T-helper 1 cell (primary cell): ENCODE measurements at places on chromosomes 6 and 20.
A peak's percentile ranks its signal among the peaks of the same experiment; 100 is the strongest.

DNA sequence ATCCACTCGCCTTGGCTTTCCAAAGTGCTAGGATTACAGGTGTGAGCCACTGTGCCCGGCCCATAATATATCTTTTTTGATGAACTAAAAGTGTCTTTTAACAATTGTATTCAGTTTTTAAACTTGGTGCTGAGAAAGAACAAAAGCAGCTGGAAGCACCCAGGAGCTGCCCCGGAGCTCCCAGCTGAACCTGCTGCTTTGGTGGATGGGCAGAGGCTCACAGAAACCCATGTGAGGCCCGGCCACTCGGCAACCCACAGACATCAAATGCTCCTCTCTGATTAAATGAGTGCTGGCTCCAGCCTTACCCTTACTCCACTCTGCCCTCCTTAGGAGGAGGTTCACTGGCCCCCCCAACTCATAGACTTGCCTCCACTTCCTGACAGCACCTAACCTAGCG lies 59.4 kb upstream of the FRMD1 start:
- no peak for DNase-seq

GRCh38 chr6:73743556-73743955 lies 47.6 kb downstream of the CD109 start:
- DNase-seq: no peak

- no peak for DNase-seq
Measured at GRCh38 chr6:38495922-38496635, 143.7 kb downstream of the BTBD9 start.

- DNase-seq: no peak
Measured at GRCh38 chr6:151493161-151493803, 535 bp upstream of the CCDC170 start.

- DNase-seq: peak; percentile 58
Measured at GRCh38 chr20:51385646-51386530, 156.6 kb downstream of the NFATC2 start.

GRCh38 chr6:13677878-13678254 lies 33.8 kb downstream of the RANBP9 start:
- DNase-seq: no peak

DNA sequence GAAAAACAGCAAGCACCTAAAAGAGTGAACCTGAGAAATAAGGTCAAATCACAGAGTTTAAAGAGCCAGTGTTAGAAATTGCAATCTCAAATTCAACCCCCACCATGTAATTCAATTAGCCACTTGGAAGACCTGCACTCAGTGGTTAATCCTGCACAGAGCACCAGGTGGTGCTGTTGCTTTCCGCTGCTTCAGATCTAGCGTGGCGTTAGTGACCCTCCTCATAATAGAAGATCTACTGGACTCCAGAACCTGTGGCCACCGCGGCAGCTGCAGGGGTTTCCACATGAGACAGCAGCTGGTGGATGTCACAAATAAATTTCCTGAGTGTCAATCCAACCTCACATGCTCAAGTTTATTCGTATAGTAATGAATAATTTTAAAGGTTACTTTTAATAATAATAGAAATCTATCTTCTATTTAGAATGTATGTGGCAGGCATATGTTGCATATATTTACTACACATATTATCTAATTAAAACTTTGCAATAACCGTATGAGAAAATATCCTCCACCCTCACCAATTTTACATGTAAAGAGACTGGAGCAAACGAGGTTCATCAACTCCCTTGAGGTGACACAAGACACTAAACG lies 84.4 kb downstream of the SYNE1 start:
- DNase-seq: no peak

DNA sequence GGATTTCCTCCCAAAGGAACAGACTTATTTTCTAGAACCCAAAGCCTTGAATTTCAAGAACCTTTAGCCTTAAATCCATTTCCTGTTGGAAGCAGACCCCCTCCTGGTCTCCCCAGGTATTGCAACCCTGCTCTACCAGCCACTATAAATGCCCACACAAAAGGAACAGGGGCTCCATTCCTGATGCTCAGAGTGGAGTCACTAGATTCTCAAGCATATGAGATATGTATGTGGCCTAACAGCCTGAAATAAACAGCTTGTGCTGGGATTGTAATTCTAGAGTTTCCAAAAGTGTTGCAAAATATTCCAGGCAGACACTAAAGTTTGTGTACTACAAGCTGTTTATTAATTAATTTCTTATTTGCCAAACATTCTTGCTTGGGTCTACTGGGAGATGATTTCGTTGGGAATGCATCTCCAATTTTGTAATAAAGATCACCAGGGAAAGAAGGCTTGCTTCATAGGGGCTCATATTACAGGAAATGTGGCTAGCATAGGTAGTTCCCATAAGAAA lies 44.8 kb downstream of the RIPOR3 start:
- no peak for DNase-seq

DNA sequence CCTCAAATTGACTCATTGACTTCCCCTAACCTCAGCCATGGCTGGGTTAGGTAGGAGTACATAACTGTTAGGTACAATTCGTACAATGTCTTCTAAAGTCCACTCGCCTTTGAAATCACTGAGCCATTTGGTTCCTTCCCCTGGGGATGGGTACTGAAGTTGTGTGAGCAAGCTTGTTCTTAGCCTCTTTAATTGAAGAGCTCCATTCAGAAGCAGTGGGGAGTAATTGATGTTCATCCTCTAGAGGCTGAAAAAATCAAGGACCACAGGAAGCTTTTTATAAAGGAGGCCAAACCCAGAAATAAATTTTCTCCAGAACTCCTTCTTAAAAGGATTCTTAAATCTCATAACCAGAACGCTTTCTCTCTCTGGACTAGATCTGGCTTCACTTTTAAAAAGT lies 60.6 kb downstream of the ANKS1A start:
- DNase-seq: no peak

- DNase-seq: no peak
Measured at GRCh38 chr20:57654363-57654997, 34.3 kb upstream of the ZBP1 start.

GRCh38 chr20:59259946-59260345 lies 40.5 kb upstream of the EDN3 start:
- DNase-seq: no peak

DNA sequence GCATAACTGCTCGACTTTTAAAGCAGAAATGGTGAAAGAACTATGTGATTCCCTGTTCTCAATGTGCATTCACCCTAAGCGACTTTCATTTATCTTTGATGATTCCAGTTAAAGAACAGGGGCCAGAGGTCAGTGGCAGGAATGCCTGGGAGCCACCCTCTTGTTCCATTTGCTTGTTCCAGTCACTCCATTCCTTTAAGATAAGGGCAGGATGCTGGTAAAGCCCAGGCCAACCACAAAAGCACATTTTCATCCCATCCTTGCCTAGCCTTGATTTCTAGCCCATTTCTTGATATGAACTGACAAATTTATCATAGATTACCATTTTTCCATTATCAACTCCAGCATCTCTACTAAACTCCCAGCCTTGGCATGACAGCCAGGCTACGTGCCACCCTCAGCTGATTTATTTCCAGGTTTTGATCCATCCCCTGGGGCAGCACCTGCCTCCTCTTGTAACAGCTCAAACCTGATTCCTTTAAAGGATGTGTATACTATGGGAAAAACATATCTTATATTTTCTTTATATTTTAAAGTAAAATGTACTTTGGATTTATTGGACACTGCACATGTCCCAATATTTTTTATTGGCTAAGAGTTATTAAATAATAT lies 19.2 kb downstream of the HMGN3 start:
- DNase-seq: no peak

DNA sequence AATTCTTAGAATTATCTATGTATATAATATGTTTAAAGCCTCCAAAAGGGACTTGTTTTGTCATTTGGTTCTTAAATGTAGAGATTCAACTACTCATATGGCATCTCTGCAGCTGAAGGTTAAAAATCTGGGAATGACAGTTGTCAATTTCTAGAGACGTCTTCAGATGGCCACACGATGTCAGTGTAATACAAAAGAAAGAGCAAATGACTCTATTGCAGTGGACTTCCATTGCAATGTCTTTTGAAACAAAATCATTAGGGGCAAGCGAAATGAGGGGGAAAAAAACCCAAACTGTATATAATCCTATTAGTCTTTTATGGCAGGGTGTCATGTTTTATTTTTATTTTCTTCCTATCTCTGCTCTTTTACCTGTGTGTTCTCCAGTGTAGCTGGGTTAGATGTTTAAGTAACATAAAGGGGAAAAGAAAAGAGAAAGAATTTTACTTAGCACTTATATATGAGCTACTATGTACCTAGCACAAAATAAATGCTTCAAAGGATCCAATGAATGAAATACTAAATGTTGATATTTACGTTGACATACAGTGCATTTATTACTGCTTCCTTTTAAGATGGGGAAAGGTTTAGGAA lies 26.2 kb downstream of the CCN2 start:
- no peak for DNase-seq

- no peak for DNase-seq
Measured at GRCh38 chr6:168017629-168018028, 20.2 kb downstream of the KIF25 start.

DNA sequence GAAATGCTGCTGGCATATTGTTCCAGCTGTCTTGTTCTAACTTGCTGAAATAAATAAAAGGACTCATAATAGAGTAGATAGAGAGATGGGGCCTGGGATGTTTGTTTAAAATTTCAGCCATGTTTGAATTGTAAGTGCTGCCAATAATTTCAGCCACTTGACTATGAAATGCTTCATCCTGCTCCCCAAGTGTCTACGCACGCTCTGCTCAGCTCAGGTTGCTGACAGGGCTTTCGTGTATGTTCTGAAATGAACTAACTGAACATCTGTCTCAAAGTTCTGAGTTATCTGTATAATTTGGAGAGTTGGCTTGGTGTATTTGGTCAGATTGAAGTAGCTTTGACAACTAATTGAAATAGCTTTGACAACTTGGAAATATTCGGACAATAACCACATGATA lies 387.8 kb downstream of the BMP2 start:
- DNase-seq: no peak

- no peak for DNase-seq
Measured at GRCh38 chr6:50846144-50846851, 27.6 kb downstream of the TFAP2B start.

- no peak for DNase-seq
Measured at GRCh38 chr6:145865595-145865994, 51.0 kb upstream of the FBXO30 start.

DNA sequence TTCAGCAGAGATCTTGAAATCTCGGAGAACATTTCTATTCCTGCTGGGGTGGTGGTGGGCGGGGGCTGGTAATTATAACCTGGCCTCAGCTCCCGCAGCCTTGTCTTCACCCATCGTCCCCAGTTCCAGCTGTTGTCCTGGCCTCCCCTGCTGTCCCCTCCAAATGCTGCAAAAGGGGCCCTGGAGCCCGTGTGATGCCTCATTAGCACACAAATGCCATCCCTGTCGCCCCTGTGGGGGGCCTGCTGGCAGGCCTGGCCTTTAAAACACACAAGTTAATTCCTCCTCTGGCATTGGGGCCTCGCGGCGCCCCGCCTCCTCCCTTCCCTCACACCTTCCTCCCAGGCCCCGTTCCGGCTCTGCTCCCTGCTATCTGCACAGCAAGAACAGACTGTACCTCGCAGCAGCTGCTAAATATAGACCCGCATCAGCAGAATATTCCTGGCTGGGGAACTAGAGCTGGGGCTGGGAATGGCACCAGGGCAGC lies 85.7 kb downstream of the CDH22 start:
- DNase-seq: no peak

DNA sequence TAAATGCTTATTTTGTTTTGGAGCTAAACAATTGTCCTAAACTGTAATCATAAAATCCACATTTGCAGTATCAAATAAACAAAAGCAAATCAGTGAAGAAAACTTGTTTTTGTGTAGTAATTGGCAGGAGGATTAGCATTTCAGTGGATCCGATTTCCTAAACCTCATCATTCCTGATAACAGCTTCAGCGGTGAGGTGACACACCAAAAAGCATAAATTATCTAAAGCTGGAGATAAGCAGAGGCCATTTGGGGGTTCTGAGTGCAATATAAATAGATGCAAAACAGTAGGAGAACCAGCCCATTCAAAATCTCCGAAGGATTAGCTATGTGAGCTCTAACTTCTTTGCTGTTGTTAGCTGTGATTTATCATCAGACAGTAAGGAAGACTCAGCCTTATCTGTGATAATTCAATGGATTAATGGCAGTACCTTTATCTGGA lies 235.8 kb downstream of the EPHA7 start:
- DNase-seq: no peak

GRCh38 chr20:51326201-51326819 lies 216.2 kb downstream of the NFATC2 start:
- DNase-seq: no peak

- no peak for DNase-seq
Measured at GRCh38 chr6:41331401-41332150, 3.8 kb upstream of the NCR2 start.
